ENCODE measurements at places on chromosomes 2 and 18. TPM values are rescaled to one million over a fixed set of nuclear protein-coding genes. Genes with fewer than 3 reads are reported as not detected.

DNA sequence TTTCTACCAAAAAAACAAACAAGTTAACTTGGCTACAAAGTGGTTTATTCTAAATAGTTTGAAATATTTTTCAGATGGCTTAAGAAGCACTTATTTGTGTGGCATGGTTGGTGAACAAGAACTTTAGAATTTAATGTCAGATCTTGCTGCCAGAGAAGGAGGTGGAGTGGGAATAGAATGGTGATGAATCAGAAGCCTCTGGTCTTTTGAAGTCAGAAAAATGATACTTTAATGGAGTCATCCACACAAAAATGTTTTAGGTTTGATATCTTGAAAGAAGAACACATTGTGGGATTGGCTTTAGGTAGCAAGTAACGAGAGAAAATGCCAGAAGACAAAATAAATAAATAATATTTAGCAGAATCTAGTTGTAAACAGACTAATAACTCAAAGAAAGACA lies 243.1 kb upstream of the FANCL start:
- DNase-seq, result no peak

GRCh38 chr2:224062481-224063297 lies 23.6 kb upstream of the SERPINE2 start:
- DNase-seq, result no peak

GRCh38 chr2:58938988-58939387 lies 697.9 kb upstream of the FANCL start:
- no peak for DNase-seq

DNA sequence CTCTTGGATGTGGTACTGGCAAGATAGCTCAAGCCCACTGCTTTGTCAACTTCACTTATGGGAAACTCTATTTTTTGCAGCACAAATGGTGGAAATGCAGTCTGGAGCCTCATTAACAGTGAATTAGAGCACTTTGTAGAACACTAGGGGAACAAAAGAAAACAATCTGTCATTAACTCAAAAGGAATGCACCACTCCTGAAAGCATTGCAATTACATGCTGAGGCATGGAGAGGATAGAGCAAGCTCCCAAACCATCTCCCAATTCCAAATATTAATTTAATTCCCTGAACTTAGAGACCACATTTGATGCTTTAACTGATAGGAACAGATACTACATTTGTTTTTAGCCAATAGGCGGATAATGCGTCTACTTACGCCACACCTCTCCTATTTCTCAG lies 32.8 kb upstream of the TANC1 start:
- DNase-seq, result no peak

DNA sequence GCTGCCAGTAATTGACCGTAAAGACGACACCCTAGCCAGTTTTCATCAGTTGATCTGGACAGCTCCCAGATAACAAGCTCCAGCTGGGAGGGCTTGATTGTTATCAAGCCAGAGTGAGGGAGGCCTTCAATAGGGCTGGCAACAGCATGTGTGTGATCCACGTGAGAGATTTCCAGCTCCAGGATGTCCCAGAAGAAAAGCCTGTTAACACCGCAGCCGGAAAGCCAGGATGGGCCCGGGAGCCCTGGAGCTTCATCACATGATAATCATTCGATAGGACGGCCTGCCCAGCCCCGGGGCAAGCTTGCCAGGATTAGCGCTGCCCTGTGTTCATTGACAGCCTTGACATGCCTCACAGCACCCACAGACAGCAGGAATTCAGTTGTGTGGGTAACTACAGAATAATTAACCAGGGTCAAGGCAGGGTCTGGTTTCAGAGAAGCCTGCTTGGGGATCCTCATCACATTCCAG lies 182.5 kb downstream of the C1D start:
- no peak for DNase-seq

The CFC1B gene
- 0.82 TPM for total RNA-seq

The PLCD4 gene
- 1.2 TPM for total RNA-seq

The CAPG gene
- 9.0 TPM for total RNA-seq

- no peak for DNase-seq
Observed at GRCh38 chr2:191935247-191935646, 88.4 kb upstream of the CAVIN2 start.

DNA sequence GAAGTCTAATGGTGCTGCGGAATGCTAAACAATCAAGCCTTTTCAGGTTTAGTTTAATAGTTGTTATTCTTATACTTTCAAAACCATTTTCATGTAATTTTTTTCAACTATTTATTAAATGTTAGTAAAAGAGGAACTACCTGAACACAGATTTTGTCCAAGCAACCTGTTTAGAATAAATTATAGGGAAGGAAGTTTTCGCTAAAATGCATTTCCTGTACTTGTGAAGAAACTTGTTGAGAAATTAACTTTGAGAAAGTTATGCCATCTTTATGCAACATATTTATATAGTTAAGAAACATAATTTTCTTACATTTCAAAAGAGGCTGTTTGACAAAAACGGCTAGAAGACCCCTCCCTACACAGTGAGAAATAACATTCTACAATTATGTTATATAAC lies 16.6 kb downstream of the MAP4K4 start:
- no peak for DNase-seq

- no peak for DNase-seq
Observed at GRCh38 chr2:237919593-237919992, 47.2 kb upstream of the UBE2F start.

- DNase-seq, result no peak
Observed at GRCh38 chr2:154963511-154963910, 265.0 kb downstream of the KCNJ3 start.

The LHCGR gene
- under 0.01 TPM for total RNA-seq

DNA sequence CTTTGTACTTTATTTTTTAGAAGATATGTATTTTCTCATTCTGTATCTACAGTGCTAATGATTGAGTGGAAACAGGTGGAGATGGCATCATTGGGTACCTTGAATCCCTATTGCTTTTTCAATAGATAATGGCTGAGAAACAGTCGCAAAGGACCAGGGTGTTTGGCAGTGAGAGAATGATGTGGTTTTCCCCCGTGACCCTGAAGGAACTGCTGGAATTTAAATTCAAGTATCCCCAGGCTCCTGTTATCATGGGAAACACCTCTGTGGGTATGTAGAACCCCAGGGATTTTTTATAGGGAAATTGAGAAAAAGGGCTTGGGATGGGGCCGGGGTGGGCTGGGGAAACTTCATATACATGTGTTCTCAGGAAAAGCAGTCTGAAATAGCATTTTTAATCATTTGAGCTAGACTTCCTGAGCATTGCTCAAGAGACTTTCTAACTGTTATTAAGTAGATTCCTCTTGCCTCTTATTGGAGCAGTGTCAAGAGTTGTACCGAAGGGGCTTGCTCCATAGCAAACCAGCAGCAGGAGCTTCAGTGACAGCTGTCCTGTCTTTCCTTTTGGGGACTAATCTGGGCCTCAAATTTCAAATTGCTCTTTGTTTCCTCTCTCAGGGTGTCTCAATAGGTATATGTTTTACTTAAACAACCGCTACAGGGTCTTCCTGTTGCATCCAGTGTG lies 18.9 kb downstream of the AOX1 start:
- no peak for DNase-seq
